ENCODE measurements at places on chromosomes 12 and 14.

DNA sequence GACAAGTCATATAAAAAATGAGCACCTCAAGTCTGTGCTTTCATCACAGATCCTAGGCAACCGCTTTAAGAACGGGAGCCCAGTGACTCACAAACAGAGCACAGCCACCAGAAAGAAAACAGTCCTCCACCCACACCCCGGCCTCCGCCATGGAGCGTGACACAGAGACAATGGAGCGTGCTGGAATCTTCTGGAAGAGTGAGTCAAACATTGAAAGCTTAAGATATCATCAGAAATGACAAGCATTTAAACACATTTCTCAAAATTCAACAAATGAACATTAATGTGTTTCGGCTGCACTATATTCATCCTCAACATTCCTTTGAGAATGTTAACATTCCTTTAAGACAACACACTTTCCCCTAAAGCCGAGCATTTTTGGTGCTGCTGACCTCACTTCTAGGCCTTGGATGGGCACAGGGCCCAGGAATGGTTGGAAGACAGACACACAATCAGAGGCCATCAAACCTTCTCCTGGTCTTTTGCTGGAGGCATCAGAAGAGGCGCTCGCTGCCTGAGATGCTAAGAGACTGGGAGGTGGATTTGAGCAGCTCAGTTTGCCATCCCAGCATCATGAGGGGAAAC lies 23.6 kb upstream of the TMEM132D start:
- no peak for DNase-seq

GRCh38 chr12:90621927-90622326 lies 333.0 kb downstream of the CCER1 start:
- no peak for DNase-seq

DNA sequence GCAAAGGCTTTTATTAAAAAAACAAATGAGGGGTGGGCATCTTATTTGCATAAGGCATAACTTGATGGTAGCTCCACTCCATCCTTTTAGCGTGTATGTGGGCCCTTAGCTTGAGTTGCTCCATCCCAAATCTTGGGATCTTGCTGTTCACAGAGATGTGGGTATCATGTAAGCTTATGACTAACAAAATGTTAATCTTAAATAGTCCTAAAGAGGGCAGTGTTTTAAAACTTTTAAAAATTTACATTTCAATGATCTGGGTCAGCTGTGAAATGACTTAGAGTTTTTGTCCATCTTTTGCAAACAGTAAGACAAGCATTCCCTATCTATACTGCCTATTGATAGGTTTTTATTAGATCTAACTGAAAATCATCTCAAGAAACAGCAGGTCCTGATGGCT lies 86.0 kb downstream of the SLCO1A2 start:
- DNase-seq = no peak

DNA sequence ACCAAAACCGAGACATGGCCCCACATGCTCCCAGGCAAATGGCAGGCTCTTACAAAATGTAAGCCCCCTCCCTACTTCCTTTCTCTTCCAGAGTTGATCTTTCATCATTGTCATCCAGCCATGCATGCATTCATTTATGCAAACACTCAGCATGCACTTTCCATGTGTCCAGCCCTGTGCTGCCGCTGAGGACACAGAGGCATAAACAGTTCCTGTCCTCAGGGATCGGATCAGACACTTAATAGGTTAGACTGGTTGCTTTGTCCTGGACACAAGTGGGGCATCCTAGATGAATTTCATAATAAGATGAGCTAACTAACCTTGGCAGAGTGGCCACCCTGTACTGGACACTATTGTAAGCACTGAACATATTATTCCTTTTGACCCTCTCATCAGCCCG lies 23.1 kb downstream of the PRIMA1 start:
- no peak for DNase-seq

DNA sequence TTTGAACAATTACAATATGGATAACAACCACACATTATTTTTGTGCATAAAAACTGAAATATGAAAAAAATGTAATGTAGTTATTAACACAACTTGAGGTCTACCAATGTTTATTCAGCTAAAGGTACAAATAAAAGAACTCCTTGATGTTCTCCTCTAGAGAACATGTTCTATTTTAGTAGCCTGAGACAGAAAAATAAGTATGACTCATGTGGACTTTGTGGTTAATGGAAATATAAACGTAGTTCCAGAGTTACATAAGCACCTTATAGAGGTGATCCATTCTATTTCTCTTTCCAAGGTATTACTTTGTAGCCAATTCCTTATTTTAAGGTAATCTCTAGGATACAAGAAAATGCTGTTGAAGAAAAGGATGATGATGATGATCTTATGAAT lies 25.7 kb downstream of the ALKBH1 start:
- no peak for DNase-seq

GRCh38 chr12:48012070-48012469 lies 7.8 kb upstream of the COL2A1 start:
- DNase-seq = no peak
